ENCODE measurements at places on chromosomes 13 and 19.
A peak's percentile ranks its signal among the peaks of the same experiment; 100 is the strongest.

DNA sequence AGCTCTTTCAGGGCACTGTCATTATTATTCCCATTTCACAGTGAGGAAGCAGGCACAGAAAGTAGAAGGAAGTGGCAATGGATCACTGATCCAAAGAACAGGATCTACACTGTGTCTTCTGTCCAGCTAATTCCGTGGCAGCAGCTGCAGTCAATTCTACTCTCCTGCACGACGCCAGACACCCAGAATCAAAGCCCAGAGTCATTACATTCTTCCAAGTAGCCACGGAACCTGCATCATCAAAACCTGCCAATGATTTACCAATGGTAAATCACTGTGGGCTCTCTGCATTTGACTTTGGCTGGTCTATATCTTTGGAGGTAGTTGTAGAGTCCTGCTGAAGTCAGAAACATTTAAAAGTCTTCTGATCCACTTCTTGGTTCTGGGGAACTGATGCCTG is 767.7 kb downstream of the LIG4 start:
- no peak for DNase-seq

GRCh38 chr13:93727211-93728141 is 500.9 kb downstream of the GPC6 start:
- peak; percentile 83 for DNase-seq

DNA sequence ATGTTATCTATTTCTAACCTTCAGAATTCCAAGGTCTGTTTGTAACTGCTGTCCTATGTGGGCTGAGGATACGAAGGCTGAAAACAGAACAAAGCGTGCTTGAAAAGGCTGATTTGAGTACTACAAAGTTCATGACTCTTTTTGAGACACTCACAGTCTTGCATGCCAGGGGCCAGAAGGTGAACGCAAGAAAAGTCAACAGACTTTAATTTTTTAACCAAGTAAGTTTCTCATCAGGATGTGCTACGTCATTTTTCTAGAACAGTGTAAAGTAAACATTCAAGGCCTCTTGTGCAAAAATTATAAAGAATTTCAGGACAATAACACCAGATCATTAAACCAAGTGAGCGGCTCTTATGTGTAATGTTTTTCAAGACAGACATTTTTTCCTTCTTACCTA is 163.5 kb downstream of the COG6 start:
- DNase-seq, result no peak

DNA sequence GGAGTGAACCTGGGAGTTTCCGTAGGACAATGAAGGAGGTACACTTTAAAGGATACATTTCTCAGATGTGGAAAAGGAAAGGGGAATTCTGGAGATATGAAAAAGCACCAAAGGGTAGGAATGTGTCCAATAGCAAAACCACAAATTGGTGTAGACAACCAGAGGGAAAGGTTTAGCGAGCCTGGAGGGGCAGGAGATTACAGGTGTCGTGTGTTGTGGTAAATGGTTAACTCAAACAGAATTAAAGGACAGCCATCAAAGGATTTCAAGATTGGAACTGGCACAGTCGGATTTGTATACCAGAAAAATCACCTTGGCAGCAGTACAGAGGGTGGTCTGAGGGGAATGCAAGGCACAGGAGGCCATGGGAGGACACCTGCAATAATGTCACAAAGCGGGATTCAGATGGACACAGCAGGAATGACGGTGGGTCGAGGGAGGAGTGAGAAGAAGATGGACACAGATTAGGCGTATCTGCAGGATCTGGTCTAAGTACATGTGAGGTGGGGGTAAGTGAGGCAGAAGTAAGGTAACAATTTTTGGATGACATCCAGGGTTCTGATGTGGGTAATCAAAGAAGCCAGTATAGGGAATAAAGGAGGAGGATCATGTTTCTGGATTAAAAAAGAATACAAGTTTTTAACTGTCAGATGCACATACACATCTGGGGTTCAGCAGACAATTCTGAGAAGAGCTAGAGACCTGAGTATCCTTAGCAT is 361.6 kb downstream of the KLF12 start:
- DNase-seq, result no peak

- no peak for DNase-seq
Observed at GRCh38 chr19:17351815-17352435, 14.6 kb downstream of the GTPBP3 start.

DNA sequence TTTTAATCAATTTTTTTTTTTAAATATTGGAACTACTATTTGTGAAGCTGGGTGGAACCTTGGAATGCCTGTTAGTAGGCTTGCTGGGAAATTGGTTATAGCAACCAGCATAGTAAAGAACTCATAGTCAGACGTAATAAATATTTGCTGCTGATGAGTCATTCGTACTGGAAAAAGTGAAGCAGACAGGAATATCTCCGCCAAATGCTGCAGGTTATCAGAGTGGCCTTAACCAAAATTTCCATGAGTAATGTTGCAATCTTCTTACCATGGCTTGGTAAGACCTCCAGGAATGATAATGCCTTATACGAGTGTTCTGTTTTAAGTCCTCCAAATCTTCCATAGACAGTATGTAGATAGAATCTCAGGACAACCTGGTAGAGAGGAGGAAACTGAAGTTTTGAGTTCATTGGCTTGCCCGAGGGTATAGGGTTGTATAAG is 34.2 kb downstream of the MBNL2 start:
- peak; percentile 98 for DNase-seq

DNA sequence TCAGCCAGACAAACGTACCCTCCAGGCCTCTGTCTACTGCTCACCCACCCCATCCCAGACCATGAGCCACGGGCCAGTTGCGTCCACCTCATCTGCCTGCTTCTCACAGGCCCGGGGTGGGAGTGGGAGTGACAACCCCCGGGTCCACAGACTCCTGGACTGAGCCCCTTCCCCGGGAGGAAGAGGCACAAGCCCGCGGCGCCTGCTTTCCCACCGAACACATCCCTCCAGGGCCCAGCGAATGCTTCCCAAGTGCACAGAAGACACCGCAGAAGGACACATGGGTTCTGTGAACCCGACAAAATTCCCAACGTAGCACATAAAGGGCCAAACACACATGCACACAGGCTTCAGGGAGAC is 18.0 kb upstream of the PLPP2 start:
- no peak for DNase-seq

- DNase-seq, result no peak
Observed at GRCh38 chr19:57773488-57773887, 4.0 kb downstream of the ZNF586 start.

DNA sequence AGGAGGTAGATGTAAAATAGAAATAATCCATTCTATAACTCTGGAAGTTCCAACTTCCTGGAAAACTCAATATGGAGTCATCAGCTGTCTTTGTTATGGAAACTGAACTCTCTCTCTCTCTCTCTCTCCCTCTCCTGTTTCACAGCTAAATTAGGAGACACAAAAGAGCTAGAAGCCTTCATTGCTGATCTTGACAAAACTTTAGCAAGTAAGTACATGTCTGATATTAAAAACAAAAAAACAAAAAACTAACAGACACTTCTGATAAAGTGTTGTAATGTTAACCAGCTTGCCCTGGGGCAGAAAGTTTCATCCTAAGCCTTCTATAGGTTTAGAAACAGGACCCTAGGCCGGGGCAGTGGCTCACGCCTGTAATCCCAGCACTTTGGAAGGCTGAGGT is 11.3 kb downstream of the RGCC start:
- DNase-seq, result no peak

GRCh38 chr19:7337380-7338194 is 11.2 kb upstream of the ARHGEF18 start:
- DNase-seq, result no peak

DNA sequence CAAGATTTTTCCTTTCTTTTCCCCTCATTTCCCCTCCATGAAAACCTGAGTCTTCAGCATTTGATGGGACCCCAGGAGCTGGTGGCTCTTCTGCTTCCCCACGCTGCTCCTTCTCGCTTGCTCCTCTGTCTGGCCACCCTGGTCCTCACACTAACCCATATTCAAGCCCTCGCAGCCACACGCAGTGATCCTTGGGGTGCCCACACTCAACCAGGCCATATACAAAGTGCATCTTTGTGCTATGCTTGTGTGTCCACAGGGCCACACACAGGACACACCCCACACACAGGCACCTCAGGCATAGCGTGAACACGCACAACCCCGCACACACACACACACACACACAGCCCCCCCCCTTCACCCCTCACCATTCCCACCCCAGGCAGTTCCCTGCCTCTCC is 132.1 kb downstream of the URI1 start:
- no peak for DNase-seq

GRCh38 chr19:44744871-44745332 is 3.6 kb upstream of the BCL3 start:
- no peak for DNase-seq

DNA sequence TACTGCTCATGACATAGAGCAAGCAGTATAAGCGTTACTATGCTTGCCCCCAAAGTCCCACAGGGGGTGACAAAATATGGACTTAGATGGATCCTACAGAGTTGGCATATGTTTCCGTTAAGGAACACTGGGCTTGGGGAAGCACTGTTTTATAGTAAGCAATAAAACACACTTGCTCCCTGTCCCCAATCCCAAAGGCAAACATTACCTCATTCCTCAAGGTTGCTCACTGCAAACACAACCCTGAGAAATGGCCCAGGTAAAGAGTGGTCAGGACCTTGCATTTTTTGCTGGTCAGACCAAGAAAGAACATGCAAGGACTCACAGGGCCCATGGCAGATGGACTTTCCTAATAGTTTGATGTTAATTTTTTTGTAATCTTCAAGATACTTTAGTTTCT is 32.3 kb downstream of the UGGT2 start:
- no peak for DNase-seq

DNA sequence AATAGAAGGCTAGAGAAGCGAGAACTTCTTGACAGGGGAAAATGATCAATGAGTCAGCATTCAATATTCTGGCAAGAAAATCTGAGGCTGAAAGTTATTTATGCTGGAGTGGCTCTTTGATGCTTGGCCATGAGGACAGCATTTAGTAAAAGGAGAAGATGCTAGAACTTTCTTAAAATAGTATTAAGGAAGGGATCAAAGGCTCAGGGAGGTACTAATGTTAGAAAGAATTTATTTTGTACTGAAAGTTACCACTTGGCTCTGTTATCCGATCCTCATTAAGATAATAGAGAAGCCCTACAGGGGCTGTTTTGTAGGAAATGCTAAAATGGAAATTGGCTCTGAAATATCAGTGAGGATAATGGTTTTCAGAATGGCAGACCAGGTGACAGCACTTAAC is 1774.6 kb upstream of the PCDH20 start:
- DNase-seq, result peak; percentile 16
